ENCODE measurements at places on chromosomes 16 and 17.

DNA sequence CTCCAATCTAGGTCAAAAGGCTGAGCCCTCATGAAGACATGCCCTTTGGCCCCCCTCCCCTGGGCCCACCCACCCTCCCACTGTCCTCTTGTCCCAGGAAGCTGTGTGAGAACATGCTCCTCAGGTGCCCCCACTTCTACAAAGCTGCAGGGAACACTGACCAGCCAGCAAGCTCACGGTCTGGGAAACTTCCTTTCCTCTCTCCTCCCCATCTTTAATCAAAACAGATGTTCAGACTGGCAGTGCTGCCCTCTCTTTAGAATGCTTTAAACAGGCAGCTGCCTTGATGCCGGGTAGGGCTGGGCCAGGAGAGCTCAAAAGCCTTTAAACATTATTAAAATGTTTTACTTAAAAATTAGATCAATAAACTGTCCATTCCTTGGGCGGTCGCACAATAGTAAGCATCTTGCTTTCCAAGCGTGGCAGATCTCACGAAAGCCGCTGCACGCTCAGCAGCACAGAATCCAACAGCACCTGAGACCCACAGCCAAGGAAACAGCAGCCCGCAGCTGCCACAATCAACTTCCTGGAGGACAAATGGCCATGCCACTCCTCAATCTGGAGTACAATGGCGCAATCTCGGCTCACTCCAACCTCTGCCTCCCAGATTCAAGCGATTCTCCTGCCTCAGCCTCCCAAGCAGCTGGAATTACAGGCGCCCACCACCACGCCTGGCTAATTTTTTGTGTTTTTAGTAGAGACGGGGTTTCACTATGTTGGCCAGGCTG, 399.2 kb downstream of the SLC39A11 start:
- DNase-seq, result no peak

- DNase-seq, result no peak
Measured at GRCh38 chr17:193841-194806, 12.7 kb upstream of the DOC2B start.

GRCh38 chr17:7363311-7363710, 8.4 kb downstream of the TMEM95 start:
- no peak for DNase-seq

- no peak for DNase-seq
Measured at GRCh38 chr17:10993126-10993525, 155.2 kb upstream of the PIRT start.

GRCh38 chr16:7185165-7185564, 147.5 kb upstream of the RBFOX1 start:
- no peak for DNase-seq

GRCh38 chr17:33016920-33017319, 25.3 kb downstream of the SPACA3 start:
- DNase-seq, result no peak

DNA sequence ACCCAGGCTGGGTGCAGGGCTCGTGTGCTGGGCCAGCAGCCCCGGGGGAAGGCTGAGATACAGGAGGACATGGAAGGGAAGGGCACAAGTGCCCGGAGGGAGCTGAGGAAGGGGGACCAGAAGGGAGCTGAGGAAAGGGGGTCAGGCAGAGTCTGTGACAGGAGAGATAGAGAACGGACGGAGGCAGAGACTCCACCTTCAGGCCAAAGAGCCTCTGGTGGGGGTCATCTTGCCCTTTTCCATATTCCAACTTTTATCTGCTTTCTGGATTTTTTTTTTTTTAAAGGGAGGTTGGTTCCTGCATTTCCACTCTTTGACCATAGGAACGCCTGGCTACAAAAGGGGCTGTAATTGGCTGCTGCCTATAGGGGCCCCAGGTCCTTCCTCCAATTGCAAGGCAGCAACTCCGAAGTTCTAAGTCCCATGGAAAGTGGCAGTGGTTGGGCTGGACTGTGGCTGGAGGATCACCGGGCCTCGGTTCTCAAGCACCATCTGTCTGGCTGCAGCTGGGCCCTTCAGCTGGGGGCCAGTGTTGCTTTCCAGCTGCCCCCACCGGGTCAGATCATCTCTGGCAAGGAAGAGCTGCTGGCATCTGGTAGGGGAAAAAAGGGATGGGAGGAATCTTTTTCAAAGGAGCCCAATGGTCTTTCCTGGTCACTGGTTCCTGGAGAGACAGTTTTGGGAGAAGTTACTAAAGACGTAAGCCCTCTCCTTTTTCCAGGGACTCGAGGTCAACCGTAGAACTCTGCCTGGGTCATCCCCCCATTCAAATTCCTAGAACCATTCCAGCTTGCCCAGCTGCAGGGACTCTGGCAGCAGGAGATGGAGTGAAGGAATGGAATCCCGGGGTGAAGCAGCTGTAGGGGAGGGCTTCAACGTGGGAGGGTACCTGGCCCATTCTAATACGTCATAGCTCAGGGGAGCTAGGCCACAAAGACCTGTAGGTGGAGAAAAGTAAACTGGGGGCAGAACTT, 13.1 kb upstream of the MRPS23 start:
- DNase-seq, result no peak

DNA sequence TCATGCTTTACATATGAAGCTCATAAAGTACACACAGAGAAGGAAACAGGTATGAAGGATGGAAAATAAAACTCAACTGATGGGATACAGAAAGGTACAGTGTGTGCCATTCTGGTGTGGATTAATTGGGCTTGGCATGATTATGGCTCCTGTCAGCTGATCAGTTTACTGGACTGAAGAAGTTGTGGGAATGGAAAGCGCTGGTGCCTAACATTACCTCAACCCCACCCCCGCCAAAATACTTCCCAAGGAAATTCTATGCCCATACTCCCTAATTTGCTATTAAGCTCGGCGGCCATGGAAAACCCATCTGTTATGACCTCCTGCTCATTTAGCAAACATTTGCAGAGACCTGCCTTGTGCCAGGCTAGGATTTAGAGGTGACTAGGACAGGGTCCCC, 16.6 kb upstream of the PMFBP1 start:
- no peak for DNase-seq

GRCh38 chr17:77830816-77831473, 127.6 kb upstream of the TNRC6C start:
- DNase-seq, result no peak

- no peak for DNase-seq
Measured at GRCh38 chr16:6926341-6926740, 406.3 kb upstream of the RBFOX1 start.

DNA sequence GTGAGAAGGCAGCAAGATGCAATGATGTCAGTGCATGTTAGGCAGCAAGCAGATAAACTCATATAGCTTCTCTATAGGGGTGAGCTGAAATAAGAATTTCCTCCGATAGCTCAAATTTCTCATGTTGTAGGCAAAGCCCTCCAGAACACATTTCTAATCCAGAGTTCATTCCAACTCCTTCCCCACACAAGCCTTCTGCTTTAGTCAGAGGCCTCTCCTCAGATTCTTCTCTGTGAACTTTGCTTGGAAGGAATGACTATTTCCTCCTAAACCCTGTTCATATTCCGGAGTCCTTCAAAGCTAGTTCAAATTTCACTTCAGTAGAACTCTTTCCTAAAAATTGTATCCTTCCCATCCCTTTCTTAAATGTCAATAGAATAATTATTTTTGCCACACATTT, 144.8 kb downstream of the KCNJ2 start:
- no peak for DNase-seq

DNA sequence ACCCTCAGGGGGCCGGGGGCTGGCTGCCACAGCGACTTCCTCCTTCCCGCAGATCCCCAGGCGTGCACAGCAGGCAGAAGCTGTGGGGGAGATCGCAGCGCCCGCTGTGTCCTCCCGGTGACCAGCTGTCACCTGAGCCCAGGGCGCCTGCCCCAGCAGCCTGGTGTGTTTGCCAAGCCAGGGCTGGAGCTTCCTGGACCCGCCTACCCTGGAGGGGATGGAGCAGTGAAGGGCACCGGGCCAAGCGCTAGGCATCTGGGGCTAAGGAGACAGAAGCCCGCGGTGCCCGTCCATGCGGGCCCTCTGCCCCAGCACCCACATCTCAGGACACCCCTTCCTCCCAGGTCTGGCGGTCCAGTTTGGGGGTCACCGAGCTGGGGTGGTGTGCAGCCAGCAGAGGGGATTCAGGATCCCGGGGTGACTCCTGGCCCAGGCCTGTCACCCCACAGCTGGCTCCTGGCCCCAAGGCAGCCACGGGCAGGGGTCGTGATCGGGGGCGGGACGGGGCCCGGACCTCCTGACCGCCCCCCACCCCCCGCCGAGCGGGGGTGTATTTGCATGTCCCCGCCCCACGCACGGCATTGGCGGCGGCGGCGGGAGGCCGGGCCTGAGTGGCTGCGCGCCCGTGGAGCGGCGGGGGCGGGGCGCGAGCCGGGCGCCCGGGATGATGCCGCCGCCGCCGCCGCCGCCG, at the start of gene RAB26:
RAB26 (plus strand) TSS at position 645 of the 691 bp plus-strand sequence. CDS start 159 bp downstream, outside the sequence.
- DNase-seq, result peak; percentile 57

DNA sequence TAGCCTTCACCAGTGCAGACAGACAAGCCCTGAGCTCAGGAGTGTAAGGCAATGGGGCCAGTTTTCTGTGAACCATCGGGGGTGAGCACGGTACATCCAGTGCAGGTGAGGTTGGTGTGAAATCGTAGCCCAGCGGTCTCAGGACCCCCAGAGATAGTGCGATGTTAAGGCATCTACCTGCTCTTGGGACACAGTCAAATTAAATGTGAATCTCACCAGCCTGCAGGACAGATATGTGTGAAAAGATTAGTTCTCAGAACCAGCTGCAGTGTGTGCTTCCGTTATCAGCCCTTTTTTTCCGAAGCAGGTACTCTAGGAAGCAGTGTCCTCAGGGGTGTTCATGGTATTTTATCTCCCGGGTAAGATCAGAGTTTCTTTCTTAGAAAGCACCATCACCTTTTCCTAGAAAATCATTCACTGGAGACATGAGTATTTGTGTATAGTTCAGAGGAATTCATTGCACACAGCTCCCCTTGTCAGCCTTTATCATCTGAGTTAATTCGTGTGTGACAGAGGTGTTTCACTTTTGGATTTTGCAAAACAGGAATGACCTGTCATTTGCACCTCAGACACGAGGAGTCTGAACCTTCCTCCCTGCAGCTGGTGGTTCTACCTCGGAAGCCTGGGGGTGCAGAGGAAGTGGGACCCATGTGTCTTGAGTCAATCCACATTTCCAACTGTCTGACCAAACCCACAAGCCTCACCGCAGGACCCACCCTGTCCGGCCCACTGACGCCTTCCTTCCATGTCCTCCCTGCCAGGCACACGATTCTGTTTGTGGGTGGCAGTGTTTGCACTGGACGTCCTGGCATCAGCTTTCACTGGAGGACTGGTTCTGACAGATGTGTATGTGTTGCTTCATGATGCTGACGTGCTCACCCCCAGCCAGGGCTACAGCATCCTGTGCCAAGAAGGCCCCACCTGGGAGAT, 107.8 kb downstream of the CLEC16A start:
- DNase-seq, result peak; percentile 54

GRCh38 chr16:67534431-67534830, 5.8 kb downstream of the RIPOR1 start:
- no peak for DNase-seq

GRCh38 chr17:47802341-47803022, 19.1 kb downstream of the OSBPL7 start:
- peak; percentile 68 for DNase-seq

GRCh38 chr17:35793257-35793656, 2.2 kb downstream of the MMP28 start:
- no peak for DNase-seq

Data from GM12891 (cell line).